ENCODE measurements at places on chromosomes 7 and 10. TPM values are rescaled to one million over a fixed set of nuclear protein-coding genes. Genes with fewer than 3 reads are reported as not detected.

DNA sequence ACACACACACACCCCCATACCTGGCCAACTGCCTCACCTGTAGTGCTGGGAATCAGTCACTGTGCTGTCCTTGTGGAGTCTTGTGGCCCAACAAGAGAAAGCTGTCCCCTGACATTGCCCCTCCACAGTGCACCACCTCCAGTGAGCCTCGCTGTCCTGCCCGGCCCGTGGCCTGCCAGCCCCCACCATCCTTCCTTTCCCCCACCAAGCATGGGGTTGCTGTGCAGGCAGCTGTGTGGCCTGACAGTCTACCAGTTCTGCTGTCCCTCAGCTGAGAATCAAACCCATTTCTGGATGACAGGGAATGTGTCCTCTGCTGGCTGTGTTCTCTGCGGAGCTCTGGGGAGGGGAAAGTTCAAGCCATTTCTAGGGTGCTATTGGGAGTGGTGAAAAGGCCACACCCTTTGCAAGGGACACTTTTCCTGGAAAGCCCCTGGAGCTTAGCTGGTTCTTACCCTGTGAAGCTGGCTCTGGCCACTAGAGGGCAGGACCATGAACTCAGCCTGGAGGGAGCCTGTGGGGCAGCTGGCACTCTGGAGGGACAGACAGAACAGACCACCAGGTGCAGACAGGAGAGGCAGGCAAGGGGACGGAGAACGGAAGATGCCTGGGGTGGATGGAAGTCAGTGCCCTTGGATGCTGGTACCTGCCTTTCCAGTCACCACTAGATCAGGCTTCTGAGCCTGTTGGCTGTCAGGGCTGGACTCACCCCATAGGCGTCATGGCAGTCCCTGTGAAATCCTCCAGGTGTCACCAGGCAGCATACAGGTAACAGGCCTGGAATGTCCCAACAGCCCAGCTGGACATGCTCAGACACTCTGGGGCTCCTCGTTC is 10.5 kb upstream of the MTPAP start:
- H3K27me3 ChIP-seq: no peaks in the 10 kb centered on the region
- no peaks in the 10 kb centered on the region for H3K36me3 ChIP-seq
- H3K4me1 ChIP-seq: no peaks in the 10 kb centered on the region

The CPA2 gene
- 0.72 TPM for total RNA-seq

- no peaks in the 10 kb centered on the region for H3K4me1 ChIP-seq
- DNase-seq: peak; percentile 60
- no peaks in the 10 kb centered on the region for H3K27me3 ChIP-seq
- peak overlapping the region; percentile 58 for H3K27ac ChIP-seq
These were observed 67.0 kb downstream of the CTBP2 start for GRCh38 chr10:125093199-125093973.

- no peaks in the 10 kb centered on the region for H3K36me3 ChIP-seq
- no peak for DNase-seq
- H3K27me3 ChIP-seq: no peaks in the 10 kb centered on the region
- H3K27ac ChIP-seq: no peak overlapping the region
These were observed 197.2 kb upstream of the SH2B2 start for GRCh38 chr7:102089175-102090098.

GRCh38 chr10:71863203-71863602 is 12.2 kb upstream of the PSAP start:
- no peak overlapping the region for H3K27ac ChIP-seq
- no peak overlapping the region for H3K4me3 ChIP-seq
- H3K27me3 ChIP-seq: no peaks in the 10 kb centered on the region
- H3K4me1 ChIP-seq: no peaks in the 10 kb centered on the region

DNA sequence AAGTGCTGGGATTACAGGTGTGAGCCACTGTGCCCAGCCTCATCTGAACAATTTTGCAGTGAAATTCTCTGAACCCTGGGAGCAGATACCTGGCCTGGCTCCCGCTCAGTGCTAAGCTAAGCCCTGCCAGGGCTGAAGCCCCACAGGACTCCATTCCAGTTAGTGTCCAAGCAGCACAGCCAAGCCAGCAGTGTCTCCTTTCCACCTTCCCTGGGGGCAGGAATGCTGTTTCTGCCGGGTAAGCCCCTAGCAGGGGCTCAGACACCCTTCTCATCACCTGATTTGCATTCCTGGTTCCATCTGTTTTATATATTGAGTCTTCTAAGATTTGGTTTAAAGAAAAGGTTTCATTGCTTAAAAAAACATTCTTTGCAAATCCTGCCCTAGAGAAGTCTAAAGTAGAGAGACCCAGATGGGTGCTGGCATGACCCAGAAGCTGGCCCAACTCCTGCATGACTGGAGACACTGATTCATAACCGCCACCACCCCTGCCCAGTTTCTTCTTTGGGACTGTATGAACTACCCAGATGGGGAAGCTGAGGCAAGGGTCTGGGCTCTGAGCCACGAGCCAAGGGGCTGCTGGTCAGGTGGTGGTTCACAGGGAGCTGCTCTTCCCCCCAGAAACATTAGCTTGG is 14.0 kb downstream of the SLC13A4 start:
- H3K4me3 ChIP-seq: no peak overlapping the region
- no peak for DNase-seq
- H3K27ac ChIP-seq: peak overlapping the region; percentile 72
- no peaks in the 10 kb centered on the region for H3K27me3 ChIP-seq

The LRRC17 gene
- total RNA-seq: 8.1 TPM

The KIF5B gene
- 191 TPM for total RNA-seq

The C10orf143 gene
- 1.9 TPM for total RNA-seq

- H3K27ac ChIP-seq: no peak overlapping the region
- no peaks in the 10 kb centered on the region for H3K27me3 ChIP-seq
- no peaks in the 10 kb centered on the region for H3K36me3 ChIP-seq
- no peaks in the 10 kb centered on the region for H3K4me1 ChIP-seq
- DNase-seq: no peak
These were observed 63.3 kb downstream of the GSAP start for GRCh38 chr7:77352665-77353406.

- no peaks in the 10 kb centered on the region for H3K27me3 ChIP-seq
- no peaks in the 10 kb centered on the region for H3K4me1 ChIP-seq
- no peaks in the 10 kb centered on the region for H3K36me3 ChIP-seq
- H3K27ac ChIP-seq: no peak overlapping the region
- H3K4me3 ChIP-seq: no peak overlapping the region
These were observed 81.4 kb upstream of the MTPN start for GRCh38 chr7:136058546-136058945.

DNA sequence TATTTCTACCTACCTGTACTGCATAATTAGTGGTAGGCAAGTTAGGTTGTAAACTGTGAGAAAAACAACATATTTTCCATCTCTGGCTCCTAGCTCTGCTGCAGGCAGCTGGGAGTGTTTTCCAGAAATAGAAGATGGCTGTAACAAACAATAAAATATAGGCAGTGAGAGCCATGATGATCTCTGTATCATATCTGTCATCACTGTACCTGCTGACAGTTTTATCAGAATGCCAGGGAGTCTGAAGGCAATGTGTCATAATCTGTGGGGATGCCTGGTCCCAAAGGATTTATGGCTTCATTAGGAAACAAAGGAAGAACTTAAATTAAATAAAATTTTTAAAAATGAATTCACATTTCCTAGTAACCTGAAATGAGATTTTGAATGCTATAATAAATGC is 160.9 kb upstream of the SMIM30 start:
- H3K4me1 ChIP-seq: no peaks in the 10 kb centered on the region
- H3K27me3 ChIP-seq: no peaks in the 10 kb centered on the region
- no peak for DNase-seq
- H3K4me3 ChIP-seq: no peak overlapping the region
- no peak overlapping the region for H3K27ac ChIP-seq

DNA sequence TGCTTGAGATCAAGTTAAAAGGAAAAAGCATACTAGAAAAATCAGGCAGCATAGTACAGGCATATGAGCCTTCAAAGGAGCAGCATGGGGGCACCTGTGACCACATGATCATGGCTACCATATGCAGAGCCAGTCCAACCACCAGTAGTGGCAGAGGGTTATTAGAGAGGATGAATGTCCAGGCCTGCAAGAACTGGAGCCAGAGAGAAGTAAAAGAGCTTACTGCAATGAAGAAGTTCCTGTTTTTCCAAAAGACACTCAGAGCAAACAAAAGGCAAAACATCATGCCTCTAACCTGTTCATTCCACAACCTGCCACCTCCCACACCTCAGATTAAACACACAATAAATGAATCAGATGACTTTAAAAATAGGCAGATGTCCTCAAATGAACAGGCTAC is 99.6 kb upstream of the NAMPT start:
- H3K4me1 ChIP-seq: no peaks in the 10 kb centered on the region
- DNase-seq: no peak
- H3K4me3 ChIP-seq: no peak overlapping the region
- H3K36me3 ChIP-seq: no peaks in the 10 kb centered on the region
- H3K27ac ChIP-seq: no peak overlapping the region

- H3K27ac ChIP-seq: no peak overlapping the region
- no peaks in the 10 kb centered on the region for H3K4me1 ChIP-seq
- DNase-seq: no peak
These were observed 59.6 kb downstream of the CARD11 start for GRCh38 chr7:2984091-2984490.

Data from aorta (tissue), 5 donors.